ENCODE measurements at places on chromosomes 4 and X.

DNA sequence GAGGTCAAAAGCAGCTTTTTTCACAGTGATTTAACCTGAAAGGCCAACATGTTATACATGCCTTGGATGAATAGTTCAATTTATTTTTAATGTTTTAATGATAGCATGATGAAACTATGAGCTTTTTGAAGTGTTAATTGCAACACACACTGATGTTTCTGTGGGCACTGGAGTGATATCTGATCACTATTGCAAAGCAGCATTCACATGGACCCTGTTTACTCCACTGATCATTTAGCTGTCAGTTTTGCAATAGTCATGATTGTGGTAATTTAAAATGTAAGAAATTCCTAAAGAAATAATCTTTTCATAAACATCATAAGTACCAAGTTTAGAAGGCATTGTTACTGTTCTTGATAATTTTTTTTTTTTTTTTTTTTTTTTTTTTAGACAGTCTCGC lies 74.1 kb downstream of the ARSJ start:
- DNase-seq: no peak

DNA sequence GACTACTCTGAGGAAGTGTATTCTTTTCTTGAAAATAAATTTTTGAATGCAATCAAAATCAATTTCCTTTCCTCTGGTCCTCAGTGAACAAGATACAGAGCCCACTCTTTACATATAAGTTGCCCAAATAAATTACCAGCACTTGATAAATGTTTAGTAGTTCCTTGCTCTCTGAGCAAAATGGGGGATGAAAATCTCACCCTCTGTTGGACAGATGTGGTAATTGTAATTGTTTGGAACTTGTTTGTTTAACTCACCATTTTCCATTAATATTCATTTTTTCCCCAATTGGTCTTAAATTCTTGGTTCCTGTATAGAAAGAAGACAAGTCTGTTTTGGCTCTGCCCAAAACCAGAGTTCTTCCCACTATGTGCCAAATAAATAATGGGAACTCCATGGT lies 146.3 kb downstream of the LDB2 start:
- no peak for DNase-seq

- DNase-seq: no peak
Measured at GRCh38 chrX:17933856-17934255, 72.8 kb upstream of the RAI2 start.

- DNase-seq: no peak
Measured at GRCh38 chr4:61896634-61897033, 696.5 kb downstream of the ADGRL3 start.

- no peak for DNase-seq
Measured at GRCh38 chr4:5469861-5470260, 238.5 kb downstream of the EVC2 start.

DNA sequence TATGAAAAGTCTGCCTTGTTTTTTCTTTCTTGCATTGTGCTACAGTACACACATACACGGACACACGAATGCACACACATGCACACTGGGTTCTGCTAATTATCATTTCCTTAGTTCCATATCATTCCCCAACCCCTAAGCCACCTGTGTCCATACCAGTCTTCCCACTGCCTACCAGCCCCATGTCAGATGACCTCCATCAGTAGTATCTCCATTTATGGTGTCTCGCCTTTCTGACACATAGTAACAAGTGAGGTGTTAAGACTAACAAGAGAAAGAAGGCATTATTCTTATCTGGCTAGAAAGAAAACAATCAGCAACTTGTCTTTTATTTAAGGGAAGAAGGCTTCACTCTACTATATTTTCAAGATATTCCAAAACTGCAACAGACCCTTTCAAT lies 67.1 kb downstream of the SNCA start:
- DNase-seq: no peak

DNA sequence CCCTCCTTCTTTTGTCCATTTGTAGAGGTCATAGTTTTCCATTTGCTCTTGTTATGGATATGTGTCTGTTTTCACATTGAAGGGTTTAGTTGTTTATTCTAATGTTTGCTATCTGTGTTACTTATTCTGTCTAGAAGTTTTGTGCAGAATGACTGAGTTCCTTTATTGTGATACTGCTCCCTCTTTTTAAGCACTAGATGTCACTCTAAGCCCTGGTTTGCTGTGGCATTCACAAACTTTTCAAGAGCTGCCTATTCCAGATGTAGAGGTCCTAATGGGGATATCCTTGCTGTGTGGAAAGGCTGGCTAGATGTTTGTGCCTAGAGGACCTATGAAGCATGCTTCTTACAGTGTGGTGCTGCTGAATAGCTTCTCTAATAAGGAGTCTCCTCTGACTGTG lies 338.6 kb downstream of the SPIN4 start:
- DNase-seq: no peak

- DNase-seq: no peak
Measured at GRCh38 chrX:152177052-152177451, 38.7 kb upstream of the MAGEA10 start.

GRCh38 chr4:10664408-10664807 lies 20.2 kb downstream of the CLNK start:
- DNase-seq: no peak

DNA sequence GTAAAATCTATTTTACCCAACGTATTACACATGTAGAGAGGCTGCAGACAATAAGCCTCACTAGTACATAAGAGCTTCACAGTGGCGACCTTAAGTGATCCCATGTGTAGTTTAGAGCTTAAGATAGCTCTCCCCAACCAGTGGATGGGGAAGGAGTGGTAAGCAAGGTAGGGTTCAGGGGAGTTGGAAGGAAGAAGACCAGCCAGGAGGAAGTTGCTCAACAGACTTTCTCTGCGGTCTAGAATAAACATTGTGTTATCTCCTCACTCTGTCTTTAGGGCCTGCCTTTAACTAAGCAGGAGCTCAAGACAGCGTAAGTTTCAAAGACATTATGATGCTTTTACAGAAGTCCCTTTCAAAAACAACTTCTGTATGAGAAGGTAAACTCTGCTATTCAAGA lies 16.8 kb downstream of the MEPE start:
- DNase-seq: no peak

GRCh38 chr4:111632641-111633151 lies 512.6 kb upstream of the FAM241A start:
- DNase-seq: no peak

DNA sequence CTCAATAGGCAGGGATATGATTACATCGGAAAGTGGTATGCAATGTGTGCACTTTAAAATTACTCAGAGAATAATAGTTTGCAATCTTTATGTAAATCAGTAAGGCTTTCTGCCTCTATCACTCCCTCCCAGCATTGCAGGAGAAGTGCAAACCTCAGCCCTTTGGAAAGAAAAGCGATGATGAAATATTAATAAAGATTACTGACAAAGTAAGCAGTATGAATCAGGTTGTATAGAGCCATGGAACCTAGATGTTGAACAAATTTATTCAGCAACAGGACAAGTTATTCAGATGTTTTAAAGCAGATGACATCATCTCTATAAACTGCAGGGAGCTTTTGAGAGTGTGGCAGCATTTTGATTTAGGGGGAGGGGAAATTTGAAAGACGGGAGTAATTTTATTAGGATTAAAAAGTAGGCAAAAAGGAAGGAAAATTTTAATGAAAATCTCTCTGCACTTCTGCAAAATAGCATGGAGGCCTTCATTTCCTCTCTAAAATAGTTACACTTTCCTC lies 631.7 kb upstream of the GRIA3 start:
- no peak for DNase-seq

DNA sequence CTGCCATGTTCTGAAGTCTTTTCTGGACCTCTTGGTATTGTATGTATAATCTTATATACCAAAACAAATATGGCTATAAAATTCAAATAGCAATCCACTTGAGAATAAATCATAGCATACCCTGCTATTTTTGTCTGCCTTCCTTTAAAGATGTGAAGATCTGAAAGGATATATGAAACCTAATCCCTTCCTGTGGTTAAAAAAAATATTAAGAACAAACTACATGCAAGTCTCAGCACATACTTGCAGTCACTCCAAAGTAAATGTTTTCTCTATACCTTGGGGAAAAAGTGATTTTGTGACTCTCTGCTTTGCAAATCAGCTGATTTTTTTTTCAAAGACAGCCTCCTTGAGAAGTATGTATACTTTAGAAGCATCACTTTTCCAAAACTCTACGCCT lies 322.9 kb downstream of the ANKRD50 start:
- DNase-seq: no peak

DNA sequence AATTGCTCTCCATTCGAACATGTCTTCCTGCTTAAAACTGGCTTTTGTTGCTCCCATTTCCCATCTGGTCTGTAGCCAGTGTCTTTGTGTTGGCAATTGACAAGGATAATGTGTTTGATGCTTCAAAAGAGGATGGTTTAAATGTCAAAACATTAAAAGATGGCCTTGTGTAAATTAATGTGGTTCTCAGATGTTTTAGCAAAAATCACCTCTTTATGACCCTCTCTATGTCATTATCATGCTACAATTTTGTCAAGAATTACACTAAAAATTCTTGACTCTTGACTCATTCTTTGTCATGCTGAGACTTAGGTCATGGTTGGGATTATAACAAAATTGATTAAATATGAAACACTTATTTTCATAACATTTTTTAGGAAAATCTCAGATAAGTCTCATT lies 47.4 kb downstream of the TMEM131L start:
- no peak for DNase-seq

- no peak for DNase-seq
Measured at GRCh38 chrX:108447303-108447702, 7.7 kb downstream of the COL4A5 start.

- no peak for DNase-seq
Measured at GRCh38 chr4:41832961-41833360, 84.4 kb upstream of the PHOX2B start.

DNA sequence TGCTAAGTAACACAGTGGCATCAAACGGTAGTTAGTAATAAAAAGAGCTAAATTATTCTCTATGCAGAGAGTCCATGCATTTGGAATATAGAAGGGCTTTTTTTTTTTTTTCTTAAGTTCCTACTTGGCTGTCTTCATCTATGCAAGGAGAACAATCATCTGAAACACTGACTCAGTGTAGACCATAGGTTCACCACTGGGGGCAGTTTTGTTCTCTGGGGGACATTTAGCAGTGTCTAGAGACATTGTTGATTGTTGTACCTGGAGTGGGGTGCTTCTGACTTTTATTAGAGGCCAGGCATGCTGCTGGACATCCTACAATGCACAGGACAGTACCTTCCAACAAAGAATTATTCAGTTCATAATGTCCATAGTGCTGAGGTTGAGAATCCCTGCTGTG lies 41.2 kb downstream of the TMA16 start:
- DNase-seq: no peak

- DNase-seq: no peak
Measured at GRCh38 chr4:126860308-126860707, 772.4 kb upstream of the INTU start.

- DNase-seq: no peak
Measured at GRCh38 chrX:108246304-108246954, 154.9 kb downstream of the ATG4A start.

DNA sequence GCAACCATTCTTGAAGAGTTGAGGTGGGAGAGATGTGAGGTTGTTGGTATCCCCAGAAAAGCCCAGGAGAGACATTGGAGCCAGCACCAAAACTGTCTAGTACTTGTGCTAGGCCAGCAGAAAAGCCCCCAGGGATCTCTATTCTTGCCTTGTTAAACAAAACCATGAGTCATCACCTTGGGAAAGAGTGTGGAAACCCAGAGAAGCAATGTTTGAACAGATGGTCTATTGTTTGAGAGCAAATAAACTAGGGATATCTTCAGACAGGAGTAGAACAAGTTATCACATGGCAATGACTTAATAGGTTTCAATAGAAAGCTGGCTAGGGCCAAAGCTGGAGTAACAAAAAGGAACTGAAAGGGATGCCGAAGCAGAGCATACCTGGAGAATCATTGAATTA lies 195.7 kb upstream of the CASK start:
- no peak for DNase-seq

DNA sequence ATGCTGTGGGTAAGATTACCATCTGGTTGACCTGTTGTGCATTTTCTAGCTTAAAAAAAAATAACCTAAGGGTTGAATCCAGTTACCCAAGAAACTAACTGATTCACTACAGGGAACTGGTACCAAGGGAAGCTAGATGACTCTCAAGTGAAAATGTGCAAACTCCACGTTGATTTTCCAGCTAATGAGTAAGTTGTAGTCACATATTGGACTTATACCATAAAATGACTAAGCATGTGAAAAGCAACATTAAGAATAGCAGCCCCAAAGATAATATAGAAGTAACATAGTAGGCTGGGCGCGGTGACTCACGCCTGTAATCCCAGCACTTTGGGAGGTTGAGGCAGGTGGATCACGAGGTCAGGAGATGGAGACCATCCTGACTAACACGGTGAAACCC lies 270.9 kb downstream of the SPRY1 start:
- DNase-seq: no peak

DNA sequence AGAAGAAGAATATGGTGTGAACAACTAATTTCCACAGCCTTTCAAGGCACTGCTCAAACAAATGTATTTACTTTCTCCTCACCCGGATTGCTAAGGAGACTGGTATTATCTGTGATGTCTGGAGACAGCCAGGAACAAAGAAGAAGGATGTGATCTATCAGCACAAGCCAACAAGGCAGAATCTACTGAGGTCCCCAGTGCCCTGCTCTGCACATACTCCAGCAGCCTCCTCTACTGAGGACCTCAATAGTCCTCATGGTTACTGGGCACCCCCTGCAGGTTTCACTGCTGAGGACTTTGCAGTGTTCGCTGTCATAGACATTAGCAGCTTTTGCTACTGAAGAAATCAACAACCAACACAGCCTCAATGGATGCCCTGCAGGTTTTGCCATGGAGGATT lies 930.1 kb downstream of the ADGRL3 start:
- DNase-seq: no peak

DNA sequence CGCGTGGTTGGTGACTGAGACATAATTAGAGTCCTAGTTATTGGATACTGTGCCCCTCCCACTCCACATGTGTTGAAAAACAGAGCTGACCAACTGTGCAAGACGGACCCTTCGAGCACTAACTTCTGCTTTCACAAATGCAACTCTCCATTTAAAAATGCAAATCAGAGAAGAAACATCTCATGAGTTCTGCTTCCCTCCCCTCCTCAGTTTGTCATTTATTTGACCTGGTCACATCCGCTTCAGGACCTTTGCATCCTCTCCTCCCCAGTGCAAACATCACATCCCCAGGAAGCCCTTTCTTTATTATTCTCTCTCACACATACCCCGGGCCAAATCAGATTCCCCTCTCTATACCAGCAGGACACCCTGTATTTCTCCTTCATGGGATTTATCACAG lies 38.1 kb upstream of the NOCT start:
- DNase-seq: no peak

GRCh38 chr4:111837761-111838160 lies 307.5 kb upstream of the FAM241A start:
- no peak for DNase-seq

- DNase-seq: no peak
Measured at GRCh38 chr4:183434666-183435190, 9.7 kb upstream of the CDKN2AIP start.

DNA sequence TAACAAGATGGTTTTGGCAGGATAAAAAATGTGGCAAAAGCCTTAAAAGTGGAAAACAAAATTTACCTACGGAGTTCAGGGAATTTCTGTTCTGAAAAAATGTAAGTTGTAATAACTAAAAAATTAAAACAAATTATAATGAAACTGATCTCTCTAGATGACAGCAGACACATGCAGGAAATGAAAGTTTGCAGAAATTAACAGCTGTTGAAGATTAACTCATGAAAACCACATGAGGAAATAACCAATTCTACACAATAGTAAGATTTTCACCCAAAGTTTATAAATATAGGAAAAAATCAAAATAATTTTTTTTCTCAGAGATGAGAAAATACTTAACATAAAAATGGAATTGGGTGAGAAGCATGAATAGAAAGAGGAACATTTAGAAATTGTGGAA lies 47.5 kb upstream of the UGT2B15 start:
- no peak for DNase-seq

Data from effector CD4-positive, alpha-beta T cell (primary cell).